ENCODE measurements at places on chromosomes 3 and 15.

DNA sequence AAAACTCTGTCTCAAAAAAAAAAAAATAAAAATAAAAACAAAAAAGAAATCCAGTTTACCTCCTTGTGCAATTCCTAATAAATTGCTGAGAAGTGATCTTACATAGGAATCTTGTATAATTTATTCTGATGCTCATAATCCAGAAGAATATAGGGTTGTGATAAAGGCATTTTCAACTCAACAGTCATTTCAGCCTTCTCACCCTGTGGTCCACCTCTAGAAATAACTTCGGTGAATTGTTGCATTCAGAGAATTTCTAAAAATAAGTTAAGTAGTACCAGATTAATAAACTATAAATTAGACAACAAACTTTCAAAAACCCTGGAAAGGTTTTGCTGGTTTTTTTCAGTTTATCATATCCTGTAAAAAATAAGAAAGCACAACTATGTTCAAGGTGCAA lies 20.2 kb downstream of the RAF1 start:
- DNase-seq: no peak

GRCh38 chr3:146503461-146504202 lies 34.3 kb upstream of the PLSCR2 start:
- no peak for DNase-seq

- no peak for DNase-seq
Measured at GRCh38 chr3:153963012-153963411, 158.2 kb upstream of the ARHGEF26 start.

- DNase-seq: no peak
Measured at GRCh38 chr3:933326-933725, 159.5 kb upstream of the CNTN6 start.

- DNase-seq: no peak
Measured at GRCh38 chr15:34600923-34601322, 17.5 kb upstream of the GOLGA8B start.

DNA sequence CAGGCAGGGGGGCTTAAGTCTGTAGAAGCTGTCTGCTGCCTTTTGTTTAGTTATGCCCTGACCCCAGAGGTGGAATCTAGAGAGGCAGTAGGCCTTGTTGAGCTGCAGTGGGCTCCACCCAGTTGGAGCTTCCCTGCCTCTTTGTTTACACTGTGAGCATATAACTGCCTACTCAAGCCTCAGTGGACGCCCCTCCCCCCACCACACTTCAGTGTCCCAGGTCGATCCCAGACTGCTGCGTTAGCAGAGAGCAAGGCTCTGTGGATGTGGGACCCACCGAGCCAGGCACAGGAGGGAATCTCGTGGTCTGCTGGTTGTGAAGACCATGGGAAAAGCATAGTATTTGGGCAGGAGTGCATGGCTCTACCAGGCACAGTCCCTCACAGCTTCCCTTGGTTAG lies 446.8 kb upstream of the RARB start:
- no peak for DNase-seq

GRCh38 chr15:40388941-40389823 lies 6.7 kb downstream of the KNSTRN start:
- DNase-seq: no peak

GRCh38 chr3:23421811-23422516 lies 218.8 kb downstream of the UBE2E2 start:
- DNase-seq: no peak

DNA sequence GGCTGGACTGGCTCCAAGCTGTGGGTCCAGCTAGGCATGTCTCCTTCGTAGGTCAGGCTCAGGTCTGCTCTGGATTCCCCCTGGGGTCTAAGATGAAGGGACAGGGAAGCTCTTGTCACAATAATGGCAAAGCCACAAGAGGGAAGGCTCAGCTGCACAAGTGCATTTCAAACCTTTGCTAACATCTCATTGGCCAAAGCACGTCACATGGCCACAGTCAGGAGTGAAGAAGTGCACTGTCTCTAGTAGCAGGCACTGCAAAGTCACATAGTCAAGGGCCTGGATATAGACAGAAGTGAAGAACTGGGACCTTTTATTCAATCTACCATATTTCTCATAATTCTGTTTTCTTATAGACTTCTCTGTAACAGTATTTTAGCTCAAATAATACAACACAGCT lies 20.1 kb downstream of the DLEC1 start:
- no peak for DNase-seq

DNA sequence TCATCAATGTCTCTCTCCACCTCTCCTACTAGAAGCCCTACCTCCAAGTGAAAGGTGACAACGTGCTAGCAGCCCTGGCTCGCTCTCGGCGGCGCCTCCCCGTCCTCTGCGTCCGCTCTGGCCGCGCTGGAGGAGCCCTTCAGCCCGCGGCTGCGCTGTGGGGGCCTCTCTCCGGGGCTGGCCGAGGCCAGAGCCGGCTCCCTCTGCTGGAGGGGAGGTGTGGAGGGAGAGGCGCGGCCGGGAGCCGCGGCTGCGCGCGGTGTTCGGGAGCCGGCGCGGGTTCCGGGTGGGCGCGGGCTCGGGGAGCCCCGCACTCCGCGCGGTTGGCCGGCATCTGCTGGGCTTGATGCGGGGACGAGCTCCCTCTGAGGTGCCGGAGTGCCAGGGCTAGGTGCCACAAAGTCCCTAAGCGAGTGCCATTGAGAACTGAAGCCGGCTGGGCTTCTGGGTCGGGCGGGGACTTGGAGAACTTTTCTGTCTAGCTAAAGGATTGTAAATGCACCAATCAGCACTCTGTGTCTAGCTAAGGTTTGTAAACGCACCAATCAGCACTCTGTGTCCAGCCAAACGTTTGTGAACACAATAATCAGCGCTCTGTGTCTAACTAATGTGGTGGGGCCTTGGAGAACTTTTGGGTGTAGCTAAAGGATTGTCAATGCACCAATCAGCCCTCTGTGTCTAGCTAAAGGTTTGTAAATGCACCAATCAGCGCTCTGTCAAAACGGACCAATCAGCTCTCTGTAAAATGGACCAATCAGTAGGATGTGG lies 84.8 kb upstream of the ARRDC4 start:
- DNase-seq: no peak

- no peak for DNase-seq
Measured at GRCh38 chr3:46505953-46506352, 8.2 kb downstream of the RTP3 start.

DNA sequence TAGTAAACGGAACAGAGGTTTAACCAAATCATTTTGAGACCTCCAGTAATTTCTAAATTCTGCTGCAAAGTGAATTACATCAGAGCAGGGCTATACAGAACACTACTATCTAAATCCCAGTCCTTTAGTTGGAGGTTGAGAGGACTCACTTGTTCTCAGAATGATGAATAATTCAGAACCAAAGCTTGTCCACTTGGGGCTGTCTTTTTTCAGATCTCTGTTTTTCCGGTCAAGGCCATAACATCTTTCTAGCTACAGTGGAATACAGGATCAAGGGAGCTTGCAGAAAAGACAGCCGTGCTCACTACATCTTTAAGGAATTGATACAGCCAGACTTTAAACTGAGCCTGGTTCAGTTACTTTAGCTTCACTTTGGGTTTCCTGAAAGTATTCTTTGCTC lies 194.5 kb downstream of the EFHB start:
- no peak for DNase-seq

DNA sequence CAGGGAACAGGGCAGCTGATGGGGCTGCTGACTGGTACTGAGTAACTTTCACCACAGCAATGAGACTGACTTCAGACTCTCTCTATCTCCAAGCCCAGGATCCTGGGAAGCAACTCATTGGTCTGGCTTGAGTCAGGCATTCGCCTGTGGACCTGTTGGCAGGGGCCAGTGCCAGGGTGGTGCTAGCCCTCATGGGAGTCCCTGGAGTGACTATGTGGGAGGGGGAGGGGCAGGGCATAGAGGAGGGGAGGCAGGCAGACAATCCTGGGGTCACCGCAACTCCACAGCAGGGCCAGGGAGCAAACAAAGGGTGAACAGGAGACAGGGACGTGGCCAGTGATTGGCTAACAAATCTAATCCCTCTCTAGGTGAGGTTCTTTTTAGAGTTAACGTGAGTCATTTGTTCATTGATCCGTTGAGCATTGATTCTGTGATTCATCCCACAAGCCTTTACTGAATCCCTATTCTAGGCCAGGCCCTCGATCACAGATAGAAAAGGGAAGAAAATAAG lies 71.8 kb downstream of the CEMIP start:
- no peak for DNase-seq

GRCh38 chr3:11164607-11165006 lies 10.3 kb downstream of the HRH1 start:
- peak; percentile 36 for DNase-seq

GRCh38 chr3:113565555-113565954 lies 33.2 kb downstream of the SIDT1 start:
- DNase-seq: no peak

DNA sequence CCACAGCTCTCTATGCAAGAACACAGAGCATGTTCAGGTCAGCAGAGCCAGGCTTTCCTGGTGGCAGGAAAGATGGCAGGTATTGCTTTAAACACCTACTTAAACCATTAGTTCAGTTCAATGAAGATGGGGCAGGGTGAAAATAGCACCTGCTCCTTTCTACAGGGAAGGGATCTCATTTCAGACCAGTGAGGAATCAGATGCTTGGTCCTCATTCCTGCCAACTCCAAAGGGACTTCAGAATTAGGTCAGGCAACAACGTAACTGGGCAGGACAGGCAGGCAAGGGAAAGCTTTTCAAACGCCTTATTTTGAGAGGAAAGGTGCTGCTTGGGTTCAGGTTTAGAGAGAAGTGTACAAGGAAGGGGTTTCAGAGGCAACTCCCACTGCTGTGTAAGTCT lies 12.6 kb upstream of the RPS17 start:
- DNase-seq: no peak

DNA sequence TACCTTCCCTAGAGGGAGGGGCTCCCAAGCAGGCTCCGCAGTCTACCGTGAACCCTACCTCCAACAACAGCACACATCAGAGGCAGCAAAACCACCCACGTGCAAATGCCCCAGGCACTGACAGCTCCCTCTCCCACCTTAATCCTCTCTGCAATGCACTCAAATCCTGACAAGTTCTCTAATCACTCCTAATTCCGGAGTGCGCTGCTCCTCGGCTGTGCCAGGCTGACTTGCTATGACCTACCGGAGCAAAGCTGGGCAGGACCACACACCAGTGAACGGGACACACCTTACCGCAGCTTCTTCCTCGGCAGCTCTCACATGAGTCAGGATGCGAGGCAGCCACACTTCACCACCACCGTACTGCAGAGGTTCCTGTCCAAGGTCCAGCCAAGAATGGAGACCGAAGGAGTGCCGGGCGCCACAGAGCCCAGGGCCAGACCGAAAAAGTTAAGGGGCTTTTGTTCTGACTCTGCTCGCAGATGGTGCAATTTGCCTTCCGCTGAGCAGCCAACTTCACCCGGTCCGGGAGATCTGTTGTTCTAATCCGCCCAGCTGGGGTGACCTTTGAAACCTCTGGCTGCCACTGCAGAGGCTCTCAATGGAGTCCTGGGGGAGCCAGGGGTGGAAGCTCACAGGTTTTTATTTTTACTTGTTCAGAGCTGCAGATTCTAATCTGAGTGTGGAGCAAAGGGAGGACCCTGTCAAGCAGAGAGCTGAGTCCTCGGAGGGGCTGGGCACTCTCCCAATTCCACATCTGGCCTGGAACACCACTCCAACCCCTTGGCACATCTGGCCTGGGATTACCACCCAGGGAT lies 84.4 kb downstream of the MYLK start:
- no peak for DNase-seq

GRCh38 chr3:160403796-160404470 lies 4.5 kb downstream of the SMC4 start:
- DNase-seq: no peak

DNA sequence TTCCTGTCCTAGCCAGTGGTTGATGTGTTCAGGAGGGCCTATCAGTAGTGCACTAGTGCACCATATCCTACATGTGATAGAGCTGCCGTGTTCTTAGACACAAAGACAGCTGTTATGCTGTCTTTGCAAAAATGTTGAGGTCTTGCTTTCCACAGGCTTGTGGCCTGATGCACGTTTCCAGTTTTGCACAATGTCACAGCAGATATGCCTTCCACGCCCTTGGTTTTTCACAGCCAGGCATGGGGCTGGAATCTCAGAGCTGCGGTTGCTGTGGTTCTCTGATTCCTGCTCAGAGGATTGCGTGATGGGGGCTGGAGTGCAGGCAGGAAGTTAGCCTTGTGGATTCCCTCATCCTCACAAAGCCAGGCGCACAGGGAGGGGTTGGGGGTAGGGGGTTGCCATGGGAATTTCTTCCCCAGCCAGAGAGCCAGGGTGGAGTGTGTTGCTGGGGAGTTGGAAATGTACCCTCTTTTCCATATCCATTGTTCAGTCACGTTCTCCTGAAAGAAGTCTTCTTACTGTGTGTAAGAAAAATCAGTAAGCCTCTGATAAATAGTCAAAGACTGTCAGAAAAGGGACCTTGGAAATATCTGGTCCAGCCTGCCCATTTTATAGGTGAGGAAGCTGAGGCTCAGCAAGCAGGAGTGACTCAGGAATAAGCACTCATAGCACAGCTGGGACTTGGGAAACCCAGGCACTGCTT lies 79.4 kb downstream of the SMAD3 start:
- DNase-seq: no peak

GRCh38 chr3:134615743-134616142 lies 35.1 kb downstream of the KY start:
- no peak for DNase-seq

GRCh38 chr3:190614226-190615059 lies 100.6 kb downstream of the IL1RAP start:
- no peak for DNase-seq

DNA sequence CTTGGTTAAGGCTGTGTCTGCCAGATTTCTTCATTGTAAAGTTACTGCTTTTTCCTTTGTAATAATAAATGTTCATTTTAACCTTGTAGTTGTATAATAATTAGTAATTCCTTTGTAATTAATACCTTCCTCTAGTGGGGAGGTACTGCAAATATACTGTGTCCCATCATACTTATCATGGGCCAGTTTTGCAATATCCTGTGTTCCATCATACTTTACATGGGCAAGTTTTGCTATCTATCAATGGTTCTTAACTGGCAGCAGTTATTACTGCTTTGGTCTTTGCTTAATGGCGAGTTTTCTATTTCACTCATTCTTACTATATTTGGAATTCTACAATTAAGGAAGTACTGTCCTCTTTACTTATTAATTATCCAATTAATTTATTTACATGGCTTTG lies 10.6 kb downstream of the ATP2C1 start:
- DNase-seq: no peak

DNA sequence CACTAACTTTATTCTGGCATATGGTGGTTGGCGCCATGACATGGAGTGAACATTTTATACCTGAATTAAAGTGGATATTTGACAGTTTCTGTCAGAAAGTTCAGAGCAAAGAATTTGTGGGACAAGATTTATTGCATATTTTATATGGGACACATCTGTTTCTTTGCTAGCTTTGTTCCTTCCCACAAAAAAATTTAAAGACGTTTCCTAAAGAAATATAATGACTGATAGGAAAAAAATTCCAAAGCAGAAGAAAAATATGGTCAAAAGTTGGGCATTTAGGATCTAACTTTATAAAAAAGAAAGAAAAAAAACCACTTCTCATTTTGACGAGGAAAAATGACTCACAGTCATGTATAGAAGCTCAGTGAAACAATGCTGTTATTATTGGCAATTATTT lies 101.6 kb downstream of the GREM1 start:
- DNase-seq: no peak

- DNase-seq: no peak
Measured at GRCh38 chr3:197555281-197556261, at the start of gene BDH1. BDH1 (minus strand) TSS chr3:197555968; CDS start chr3:197546443, 9,525 bp downstream.
